ENCODE measurements at places on chromosomes 16 and 17. TPM values are rescaled to one million over a fixed set of nuclear protein-coding genes. Genes with fewer than 3 reads are reported as not detected.

GRCh38 chr17:41442739-41443138, 2.0 kb upstream of the KRT38 start:
- no peak for DNase-seq
- H3K4me1 ChIP-seq, result no peaks in the 10 kb centered on the region
- H3K36me3 ChIP-seq, result no peaks in the 10 kb centered on the region
- H3K27ac ChIP-seq, result no peak overlapping the region
- no peak overlapping the region for H3K4me3 ChIP-seq

KRTAP1-1 gene
- total RNA-seq, result not detected

DNA sequence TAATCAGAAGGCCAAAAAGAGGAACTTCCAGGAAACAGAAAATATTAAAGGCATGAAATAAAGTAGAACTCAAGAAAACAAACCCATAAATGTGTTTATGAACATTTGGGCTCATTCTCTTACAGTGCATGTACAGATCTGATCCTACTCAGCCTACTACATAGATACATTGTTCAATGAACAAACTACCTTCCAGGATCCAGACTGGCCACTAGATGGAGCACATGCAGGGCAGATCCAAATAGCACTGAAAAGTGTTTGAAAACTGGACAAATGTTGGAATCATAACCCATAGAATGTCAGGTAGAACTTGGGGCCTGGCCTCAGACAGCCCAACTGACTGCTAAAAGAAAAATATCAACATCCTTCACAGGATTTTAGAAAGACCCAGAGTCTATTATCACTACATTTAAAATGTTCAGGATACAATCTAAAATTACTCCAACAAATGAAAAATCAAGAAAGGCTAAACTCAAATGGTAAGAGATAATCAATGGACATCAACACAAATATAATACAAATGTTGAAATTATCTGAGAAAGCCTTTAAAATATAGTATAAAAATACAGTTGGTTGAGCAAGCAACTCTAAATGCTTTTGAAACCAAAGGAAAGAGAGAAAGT, 122.4 kb upstream of the NUDT7 start:
- H3K4me3 ChIP-seq, result no peak overlapping the region
- no peaks in the 10 kb centered on the region for H3K36me3 ChIP-seq
- no peaks in the 10 kb centered on the region for H3K4me1 ChIP-seq
- no peaks in the 10 kb centered on the region for H3K27me3 ChIP-seq
- peak; percentile 7 for DNase-seq

KRTAP1-5 gene
- total RNA-seq, result not detected

GAST gene
- total RNA-seq, result not detected

DNA sequence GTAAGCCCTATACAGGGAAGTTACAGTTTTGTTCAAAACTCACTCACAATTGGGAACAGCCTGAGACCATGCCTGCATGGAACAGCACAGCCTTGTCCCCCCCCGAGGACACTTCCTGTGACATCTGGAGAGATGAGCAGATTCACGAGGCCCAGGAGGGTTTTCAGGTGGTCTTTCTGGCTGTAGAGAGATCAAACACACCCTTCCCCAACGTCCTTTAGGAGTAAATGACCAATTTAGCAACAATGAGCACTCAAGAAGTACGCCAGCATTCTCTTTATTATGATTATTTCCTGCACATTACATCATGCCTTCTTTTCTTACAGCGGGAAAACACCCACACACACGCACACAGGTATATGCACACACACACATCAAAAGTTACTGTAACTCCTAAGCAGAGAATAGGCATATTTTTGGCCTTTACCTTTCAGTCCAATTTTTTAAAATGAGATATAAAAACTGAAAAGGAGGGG, 39.0 kb downstream of the ADCY9 start:
- peaks cover 17% of the 10 kb centered on the region for H3K4me1 ChIP-seq
- H3K36me3 ChIP-seq, result no peaks in the 10 kb centered on the region
- H3K27ac ChIP-seq, result no peak overlapping the region
- DNase-seq, result no peak
- no peaks in the 10 kb centered on the region for H3K27me3 ChIP-seq
- no peak overlapping the region for H3K4me3 ChIP-seq

- DNase-seq, result no peak
- no peak overlapping the region for H3K4me3 ChIP-seq
- H3K36me3 ChIP-seq, result no peaks in the 10 kb centered on the region
- no peaks in the 10 kb centered on the region for H3K4me1 ChIP-seq
- H3K27me3 ChIP-seq, result peaks cover 10% of the 10 kb centered on the region
Measured at GRCh38 chr16:87070657-87071056, 246.5 kb downstream of the C16orf95 start.

RASL10B gene
- 0.22 TPM for total RNA-seq

GRCh38 chr16:83715217-83715920, 92.4 kb upstream of the HSBP1 start:
- H3K4me1 ChIP-seq, result no peaks in the 10 kb centered on the region
- no peak overlapping the region for H3K4me3 ChIP-seq
- no peak for DNase-seq
- H3K27me3 ChIP-seq, result no peaks in the 10 kb centered on the region

DNA sequence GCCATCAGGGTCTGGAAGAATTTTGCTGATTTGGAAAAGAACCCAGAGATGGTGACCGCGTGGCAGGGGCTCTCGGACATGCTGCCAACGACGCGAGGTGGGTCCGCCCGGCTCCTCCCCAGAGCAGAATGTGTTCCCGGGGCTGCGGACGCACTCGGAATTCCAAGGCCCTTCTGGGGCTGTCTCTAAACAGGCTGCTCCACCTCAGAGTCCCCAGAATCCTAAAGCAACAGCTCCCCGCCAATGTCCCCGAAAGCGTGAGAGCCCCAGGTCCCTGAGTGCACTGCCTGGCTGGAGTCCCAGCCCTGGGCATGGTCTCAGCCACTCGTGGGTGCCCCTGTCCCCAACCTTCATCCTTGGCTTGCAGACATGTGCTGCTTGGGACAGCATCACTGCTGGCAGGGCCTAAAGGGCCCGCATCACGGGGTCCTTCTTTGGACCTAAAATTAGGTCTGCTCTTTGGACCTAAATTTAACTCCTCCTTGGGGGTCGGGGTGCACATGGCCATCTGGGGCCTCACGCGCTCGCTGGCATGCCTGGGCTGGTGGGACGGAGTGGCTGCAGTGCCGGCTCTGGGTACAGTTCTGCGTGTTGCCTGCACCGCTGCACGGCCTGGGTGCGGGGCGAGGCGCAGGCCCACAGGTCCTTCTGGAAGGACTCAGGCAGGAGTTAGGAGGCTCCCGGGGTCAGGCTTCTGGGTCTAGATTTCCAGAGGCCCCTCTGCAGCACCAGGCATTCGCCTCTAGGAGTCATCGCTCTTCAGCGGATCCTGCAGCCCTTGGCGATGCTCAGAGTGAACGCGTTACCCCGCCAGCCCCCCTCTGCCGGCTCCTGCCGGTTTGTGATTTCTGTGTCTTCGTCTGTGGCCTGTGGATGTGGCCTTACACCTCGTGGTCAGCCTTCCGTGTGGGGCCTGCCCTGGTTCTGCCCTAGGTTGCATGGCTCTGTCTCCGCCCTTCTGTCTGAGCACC, 41.9 kb upstream of the CHMP6 start:
- H3K4me1 ChIP-seq, result no peaks in the 10 kb centered on the region
- no peak overlapping the region for H3K4me3 ChIP-seq
- H3K36me3 ChIP-seq, result peaks cover 58% of the 10 kb centered on the region

DNA sequence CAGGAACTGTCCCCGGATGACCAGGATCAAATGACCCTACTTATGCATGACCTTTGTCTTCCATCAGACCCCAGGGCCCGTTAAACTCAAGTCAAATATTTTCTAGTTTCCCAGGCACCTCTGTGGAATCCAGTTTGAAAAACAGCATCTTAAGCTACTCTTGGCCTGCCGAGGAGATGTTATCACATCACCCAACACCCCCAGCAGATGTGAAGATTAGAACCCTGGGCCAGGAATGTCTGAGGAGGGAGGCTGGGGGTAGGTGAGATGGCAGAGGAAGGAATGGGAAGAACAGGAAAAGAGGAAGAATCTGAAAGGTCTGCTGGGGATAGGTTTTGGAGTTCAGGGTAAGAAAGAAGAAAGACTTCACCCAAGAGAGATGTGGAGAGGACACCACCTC, 79.2 kb downstream of the AXIN2 start:
- H3K4me1 ChIP-seq, result no peaks in the 10 kb centered on the region
- no peak overlapping the region for H3K27ac ChIP-seq
- no peaks in the 10 kb centered on the region for H3K27me3 ChIP-seq

DNA sequence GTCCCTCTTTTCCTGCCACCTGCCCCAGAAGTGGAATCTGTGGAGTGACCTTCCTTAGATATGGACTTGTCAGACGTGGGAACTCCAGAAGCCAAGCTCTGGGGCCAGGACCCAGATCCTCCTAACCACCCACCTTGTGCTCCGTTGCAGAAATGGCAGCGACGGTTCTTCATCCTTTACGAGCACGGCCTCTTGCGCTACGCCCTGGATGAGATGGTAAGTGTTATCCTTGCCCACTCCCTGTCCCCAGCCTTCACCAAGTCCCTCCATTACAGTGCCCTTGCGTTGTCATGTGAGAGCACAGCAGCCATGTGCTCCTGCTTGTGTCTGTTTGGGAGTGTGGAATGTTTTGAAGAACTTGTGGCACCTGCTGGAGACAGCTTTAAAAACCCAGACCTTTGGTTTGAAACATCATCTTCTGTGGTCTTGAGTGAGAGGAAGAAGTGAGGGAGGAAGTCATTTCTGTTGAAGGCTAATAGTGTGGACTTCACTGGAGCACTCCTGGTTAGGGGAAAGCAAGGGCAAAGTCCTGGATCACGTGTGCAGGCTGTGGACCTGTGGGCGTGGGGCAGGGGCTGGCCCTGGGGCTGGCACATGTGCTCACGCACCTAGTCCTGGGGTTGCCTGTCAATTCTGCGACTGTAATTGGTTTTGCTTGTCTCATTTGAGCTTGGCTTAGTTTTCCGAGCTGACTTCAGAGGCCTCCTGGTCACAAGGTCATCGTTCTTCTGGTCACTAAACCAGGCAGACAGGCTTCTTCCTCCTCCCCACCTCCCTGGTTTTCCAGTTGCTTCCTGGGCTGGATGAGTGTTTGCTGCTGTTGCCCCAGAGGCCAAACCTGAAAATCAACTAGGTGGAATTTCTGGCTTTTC, 35.8 kb downstream of the MPRIP start:
- peaks cover 15% of the 10 kb centered on the region for H3K4me1 ChIP-seq
- peaks cover 60% of the 10 kb centered on the region for H3K36me3 ChIP-seq
- H3K4me3 ChIP-seq, result no peak overlapping the region
- no peaks in the 10 kb centered on the region for H3K27me3 ChIP-seq
- no peak for DNase-seq

DNA sequence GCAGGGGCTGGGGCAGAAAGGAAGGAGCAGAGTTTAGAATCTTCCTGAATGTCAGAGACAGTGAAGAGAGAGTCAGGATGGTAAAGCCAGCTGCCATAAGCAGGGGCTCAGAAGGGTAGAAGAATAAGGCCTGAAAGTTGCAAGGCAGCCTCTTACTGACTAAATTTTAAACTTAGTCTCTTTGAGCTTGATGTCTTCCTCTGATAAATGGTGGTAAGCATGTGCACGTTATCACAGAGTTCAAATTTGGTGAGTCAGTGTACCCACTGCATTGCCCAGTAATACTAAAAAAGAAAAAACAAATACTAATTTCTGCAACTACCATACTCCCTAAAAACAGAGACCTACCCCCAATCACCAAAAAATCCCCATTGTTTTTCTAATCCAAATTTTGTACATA, 45.2 kb downstream of the SIAH1 start:
- no peak overlapping the region for H3K4me3 ChIP-seq
- no peak for DNase-seq
- no peaks in the 10 kb centered on the region for H3K4me1 ChIP-seq
- H3K36me3 ChIP-seq, result peaks cover 59% of the 10 kb centered on the region
- no peaks in the 10 kb centered on the region for H3K27me3 ChIP-seq
- H3K27ac ChIP-seq, result no peak overlapping the region

- H3K4me3 ChIP-seq, result no peak overlapping the region
- no peaks in the 10 kb centered on the region for H3K36me3 ChIP-seq
- H3K27me3 ChIP-seq, result no peaks in the 10 kb centered on the region
Measured at GRCh38 chr17:62899361-62899760, 66.7 kb upstream of the TANC2 start.

GRCh38 chr17:79201536-79202227, 127.1 kb downstream of the ENGASE start:
- H3K36me3 ChIP-seq, result no peaks in the 10 kb centered on the region
- H3K4me1 ChIP-seq, result no peaks in the 10 kb centered on the region
- H3K27me3 ChIP-seq, result peaks cover 7% of the 10 kb centered on the region
- H3K4me3 ChIP-seq, result no peak overlapping the region
- DNase-seq, result no peak

DNA sequence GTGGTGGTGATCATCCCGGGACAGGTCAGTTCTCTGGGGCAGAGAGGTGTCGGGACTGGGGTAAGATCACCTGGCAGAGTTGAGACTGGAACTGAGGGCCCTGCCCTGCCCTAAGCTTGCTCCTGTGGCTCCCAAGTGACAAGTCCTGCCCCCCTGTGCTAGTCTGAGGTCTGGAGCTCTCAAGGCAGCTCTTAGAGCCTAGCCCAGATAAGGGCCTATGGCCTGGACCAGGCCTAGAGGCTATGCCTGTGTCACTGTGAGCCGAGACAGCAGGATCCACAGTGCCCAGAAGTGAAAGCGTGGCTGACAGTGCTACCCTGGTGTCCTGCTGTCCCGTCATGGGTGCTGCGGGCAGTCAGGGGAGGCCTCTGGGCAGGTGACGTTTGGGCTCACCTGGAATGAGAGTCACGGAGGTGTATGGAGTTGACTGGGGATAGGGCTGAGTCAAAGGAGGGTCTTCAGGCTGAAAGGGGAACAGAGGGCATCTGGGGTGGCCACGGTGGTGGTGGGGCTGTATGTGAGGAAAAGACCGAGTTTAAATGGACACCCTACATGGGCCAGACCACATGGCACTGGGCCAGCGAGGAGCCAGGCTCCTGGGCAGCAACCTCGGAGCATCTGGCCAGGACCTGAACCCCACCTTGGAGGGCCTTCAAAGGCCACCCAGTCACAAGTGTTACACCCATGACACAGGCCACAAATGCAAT, 5.5 kb downstream of the NATD1 start:
- H3K4me1 ChIP-seq, result peaks cover 19% of the 10 kb centered on the region
- H3K36me3 ChIP-seq, result no peaks in the 10 kb centered on the region
- no peak overlapping the region for H3K27ac ChIP-seq
- H3K27me3 ChIP-seq, result no peaks in the 10 kb centered on the region

- H3K27ac ChIP-seq, result no peak overlapping the region
- H3K4me3 ChIP-seq, result no peak overlapping the region
- no peaks in the 10 kb centered on the region for H3K27me3 ChIP-seq
- peaks cover 21% of the 10 kb centered on the region for H3K4me1 ChIP-seq
Measured at GRCh38 chr16:21302898-21303528, 24.9 kb upstream of the CRYM start.

DNA sequence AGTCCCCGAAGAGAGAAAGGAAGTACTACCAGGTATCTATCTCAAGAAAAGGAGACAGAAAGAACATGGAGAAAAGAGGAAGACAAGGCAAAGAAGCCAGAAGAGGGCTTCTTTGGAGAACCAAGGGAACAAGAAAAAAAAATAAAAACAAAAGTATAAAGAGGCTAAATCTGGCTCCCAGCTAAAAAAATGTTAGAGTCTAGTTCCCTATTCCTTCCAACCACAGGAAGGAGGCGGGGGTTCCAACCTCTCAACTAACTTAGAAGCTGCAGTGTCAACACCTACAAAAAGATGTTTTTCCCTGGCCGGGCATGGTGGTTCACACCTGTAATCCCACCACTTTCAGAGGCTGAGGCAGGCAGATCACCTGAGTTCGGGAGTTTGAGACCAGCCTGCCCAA, 13.4 kb downstream of the UTP6 start:
- no peak for DNase-seq
- no peak overlapping the region for H3K27ac ChIP-seq
- H3K4me1 ChIP-seq, result no peaks in the 10 kb centered on the region
- no peaks in the 10 kb centered on the region for H3K27me3 ChIP-seq

HOXB9 gene
- total RNA-seq, result not detected
